ENCODE measurements at places on chromosomes 12 and 14.

- DNase-seq, result no peak
Measured at GRCh38 chr12:52946334-52946733, 2.6 kb upstream of the KRT18 start.

DNA sequence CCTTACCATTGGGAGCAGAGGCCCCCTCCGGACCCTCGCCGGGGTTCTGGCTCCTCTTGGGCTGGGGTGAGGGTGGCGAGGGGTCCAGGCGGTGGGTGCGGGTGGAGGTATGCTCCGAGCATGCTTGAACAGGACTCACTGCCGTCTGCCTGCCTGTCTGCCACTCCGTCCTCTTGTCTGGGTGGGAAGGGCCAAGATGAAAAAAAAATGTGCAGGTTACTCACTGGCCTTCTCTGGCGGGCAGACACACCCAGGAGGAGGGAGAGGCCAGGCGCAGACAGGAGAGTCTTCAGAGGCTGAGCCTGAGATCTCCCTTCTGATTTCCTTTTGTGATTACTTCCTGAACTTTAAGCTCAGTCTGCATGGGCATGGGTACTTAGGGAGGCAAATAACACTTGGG, 76.1 kb downstream of the STON2 start:
- no peak for DNase-seq

DNA sequence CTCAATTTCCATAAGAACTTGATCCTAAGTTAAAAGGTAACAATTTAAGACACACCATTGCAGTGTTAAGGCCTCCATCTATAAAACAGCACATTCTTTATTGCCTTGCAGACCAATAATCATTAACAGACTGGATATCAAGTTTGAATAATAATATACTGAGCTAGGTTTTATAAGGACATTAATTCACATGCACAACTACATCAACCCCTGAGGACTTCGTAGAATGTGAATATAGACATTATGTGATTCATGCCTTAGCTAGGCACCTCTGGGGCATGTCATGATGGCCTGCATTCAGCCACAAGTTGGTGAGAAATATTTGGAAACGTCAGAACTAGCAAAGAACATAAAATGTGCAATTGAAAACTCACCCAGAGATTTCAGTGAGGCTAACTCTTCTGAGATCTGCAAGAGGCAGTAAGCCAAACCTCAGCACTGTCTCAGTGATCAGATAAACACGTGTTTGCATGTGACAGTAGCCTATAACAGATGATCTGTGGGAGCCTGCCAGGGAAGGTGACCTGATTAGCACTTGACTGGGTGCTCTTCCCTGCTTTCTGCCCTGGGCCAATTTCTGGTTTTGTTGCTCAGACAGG, 492.2 kb downstream of the FLRT2 start:
- no peak for DNase-seq

DNA sequence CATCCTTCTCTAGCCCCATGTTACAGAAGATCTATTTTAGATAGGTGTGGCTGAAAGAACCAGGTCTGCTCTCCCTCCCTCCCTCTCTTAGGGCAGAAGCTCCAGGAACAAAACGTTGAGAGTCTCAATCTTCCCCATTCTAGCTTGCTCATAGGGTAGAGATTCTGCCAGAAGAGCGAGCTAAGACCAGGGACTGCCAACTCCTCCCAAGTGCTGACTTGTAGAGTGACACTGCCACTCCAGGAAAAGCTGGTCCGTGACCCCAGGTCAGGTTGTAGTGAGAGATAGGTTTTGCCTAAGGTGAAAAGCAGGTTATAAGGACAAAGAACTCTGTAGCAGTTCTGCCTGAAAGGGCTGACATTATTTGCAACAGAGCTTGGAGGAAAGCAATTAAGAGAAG, 73.4 kb downstream of the INSM2 start:
- DNase-seq, result no peak

GRCh38 chr14:29548948-29549370, 378.7 kb downstream of the PRKD1 start:
- no peak for DNase-seq

- no peak for DNase-seq
Measured at GRCh38 chr12:16300122-16300521, 22.6 kb upstream of the SLC15A5 start.

DNA sequence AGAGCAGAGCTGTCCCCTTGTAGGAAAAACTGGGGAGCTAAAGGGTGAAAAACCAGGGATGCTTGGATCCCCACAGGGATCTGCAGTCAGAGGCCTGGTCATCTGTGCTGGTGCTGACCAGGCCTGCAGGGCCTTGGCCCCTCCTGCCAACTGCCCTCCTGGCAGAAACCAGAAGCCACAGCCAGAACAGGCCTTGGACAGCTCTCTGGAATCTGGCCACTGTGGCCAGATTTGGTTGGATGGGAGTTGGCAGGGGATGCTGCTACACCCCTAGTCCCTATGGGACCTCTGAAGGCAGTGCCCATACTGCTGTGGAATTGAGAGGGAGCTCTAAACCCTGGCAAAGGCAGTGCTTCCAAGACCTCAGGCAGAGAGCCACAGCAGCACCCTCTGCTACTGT, 9.2 kb upstream of the GPX2 start:
- no peak for DNase-seq

GRCh38 chr14:89387922-89388685, 28.9 kb downstream of the FOXN3 start:
- DNase-seq, result no peak

GRCh38 chr12:68911197-68911718, 21.7 kb downstream of the CPM start:
- DNase-seq, result no peak

- DNase-seq, result peak; percentile 85
Measured at GRCh38 chr14:98984719-98985041, 287.3 kb downstream of the BCL11B start.

- DNase-seq, result no peak
Measured at GRCh38 chr14:36974985-36975384, 197.4 kb downstream of the SLC25A21 start.

GRCh38 chr12:88893801-88894200, 313.5 kb upstream of the KITLG start:
- no peak for DNase-seq

GRCh38 chr14:79514700-79515099, 696.6 kb downstream of the DIO2 start:
- no peak for DNase-seq

GRCh38 chr12:80313209-80313608, 130.8 kb upstream of the PTPRQ start:
- no peak for DNase-seq

Data from CD4-positive, alpha-beta T cell treated with Interleukin-4 for 1 hour (primary cell).